ENCODE measurements at places on chromosomes 16 and 17. TPM values are rescaled to one million over a fixed set of nuclear protein-coding genes. Genes with fewer than 3 reads are reported as not detected.

PDXDC1 gene
- total RNA-seq: 53.4 TPM

- peaks cover 62% of the 10 kb centered on the region for H3K4me1 ChIP-seq
- H3K36me3 ChIP-seq: peaks cover 51% of the 10 kb centered on the region
- peak overlapping the region; percentile 23 for H3K4me3 ChIP-seq
- H3K27me3 ChIP-seq: no peaks in the 10 kb centered on the region
- DNase-seq: peak; percentile 48
- H3K27ac ChIP-seq: peak overlapping the region; percentile 72
Measured at GRCh38 chr17:82267575-82268379, 5.7 kb downstream of the CSNK1D start.

C17orf50 gene
- not detected for total RNA-seq

DNA sequence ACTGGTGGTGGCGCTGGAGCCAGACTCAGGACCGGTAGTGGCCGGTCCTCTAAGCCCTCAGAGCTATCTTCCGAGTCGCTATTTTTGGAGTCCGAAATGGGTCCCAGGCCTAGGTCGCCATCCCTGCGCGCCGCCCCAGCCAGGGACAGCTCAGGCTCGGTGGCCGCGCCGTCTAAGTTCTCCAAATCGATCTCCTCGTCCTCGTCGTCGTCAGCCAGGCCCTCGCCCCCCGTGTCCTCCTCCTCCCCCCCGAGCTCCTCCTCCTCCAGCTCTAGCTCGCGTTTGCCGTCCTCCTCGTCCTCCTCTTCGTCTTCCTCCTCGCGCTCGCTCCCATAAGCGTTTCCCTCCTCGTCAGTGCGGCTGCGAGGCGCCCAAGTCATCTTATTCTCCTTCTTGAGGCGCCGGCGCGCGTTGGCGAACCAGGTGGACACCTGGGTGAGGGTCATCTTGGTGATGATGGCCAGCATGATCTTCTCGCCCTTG is 1.6 kb downstream of the IRX3 start:
- peaks cover 87% of the 10 kb centered on the region for H3K27me3 ChIP-seq
- DNase-seq: no peak
- H3K27ac ChIP-seq: no peak overlapping the region
- H3K4me3 ChIP-seq: peak overlapping the region; percentile 7
- H3K4me1 ChIP-seq: peaks cover 23% of the 10 kb centered on the region
- peaks cover 1% of the 10 kb centered on the region for H3K36me3 ChIP-seq

- no peak for DNase-seq
- H3K27ac ChIP-seq: peak overlapping the region; percentile 56
- no peaks in the 10 kb centered on the region for H3K27me3 ChIP-seq
Measured at GRCh38 chr16:17345043-17345442, 125.7 kb downstream of the XYLT1 start.

- peak; percentile 14 for DNase-seq
- H3K4me1 ChIP-seq: no peaks in the 10 kb centered on the region
- no peak overlapping the region for H3K27ac ChIP-seq
- no peaks in the 10 kb centered on the region for H3K36me3 ChIP-seq
- H3K27me3 ChIP-seq: peaks cover 5% of the 10 kb centered on the region
Measured at GRCh38 chr16:88320947-88321634, 61.7 kb upstream of the ZNF469 start.

TEKT5 gene
- total RNA-seq: not detected

GRCh38 chr17:64107500-64108236 is 22.3 kb downstream of the ERN1 start:
- no peaks in the 10 kb centered on the region for H3K27me3 ChIP-seq
- no peak overlapping the region for H3K4me3 ChIP-seq
- H3K36me3 ChIP-seq: no peaks in the 10 kb centered on the region
- H3K4me1 ChIP-seq: peaks cover 22% of the 10 kb centered on the region
- DNase-seq: no peak

DNA sequence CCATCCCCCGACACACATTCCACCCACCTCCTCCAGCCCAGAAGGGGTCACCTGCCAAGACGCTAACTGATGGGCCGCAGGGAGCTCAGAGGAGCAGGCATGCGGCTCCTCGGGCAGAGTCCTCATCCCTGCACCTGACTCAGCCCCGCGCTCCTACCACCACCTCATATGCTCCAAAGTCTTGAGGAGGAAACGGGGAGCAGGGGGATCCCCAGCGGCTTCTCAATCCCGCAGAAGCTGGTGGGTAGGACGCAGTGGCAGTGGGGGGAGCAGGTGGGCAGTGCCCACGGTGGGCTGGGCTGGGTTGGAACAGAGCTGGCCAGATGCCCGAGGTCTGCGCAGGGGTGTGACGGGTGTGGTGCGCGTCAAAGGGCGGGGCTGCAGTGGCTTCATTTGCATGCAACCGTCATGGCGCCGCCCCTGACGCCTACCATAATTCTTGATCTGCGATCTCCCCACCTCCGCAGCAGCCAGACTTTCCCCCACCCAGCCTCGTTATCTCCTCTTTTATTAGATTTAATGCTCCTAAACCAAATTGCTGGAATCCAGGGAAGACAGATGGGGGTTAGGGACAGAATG is 39.0 kb upstream of the EMP2 start:
- no peaks in the 10 kb centered on the region for H3K36me3 ChIP-seq
- H3K4me1 ChIP-seq: peaks cover 3% of the 10 kb centered on the region
- H3K27me3 ChIP-seq: peaks cover 25% of the 10 kb centered on the region
- no peak overlapping the region for H3K27ac ChIP-seq
- no peak overlapping the region for H3K4me3 ChIP-seq

- peaks cover 44% of the 10 kb centered on the region for H3K36me3 ChIP-seq
- H3K4me3 ChIP-seq: peak overlapping the region; percentile 95
- no peak for DNase-seq
- peak overlapping the region; percentile 64 for H3K27ac ChIP-seq
- no peaks in the 10 kb centered on the region for H3K27me3 ChIP-seq
Measured at GRCh38 chr17:6642592-6642991, 1.7 kb downstream of the TXNDC17 start.

DNA sequence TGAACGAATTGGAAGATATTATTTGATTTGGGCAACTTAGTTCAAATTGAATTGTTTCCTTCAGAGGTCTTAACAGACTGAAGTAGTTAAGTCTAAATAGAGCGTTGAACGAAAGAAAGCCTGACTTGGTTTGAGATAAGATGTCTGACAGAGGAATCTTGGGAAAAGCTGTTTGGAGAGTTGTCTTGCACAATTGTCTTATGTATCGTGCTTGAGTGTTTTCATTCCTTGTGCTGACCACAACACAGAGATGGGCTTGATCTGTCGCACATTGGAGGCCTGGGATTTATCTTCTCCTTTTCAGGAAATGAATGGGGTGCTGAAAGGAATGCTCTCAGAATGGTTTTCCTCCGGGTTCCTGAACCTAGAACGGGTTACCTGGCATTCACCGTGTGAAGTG is 7.8 kb downstream of the MLYCD start:
- H3K27ac ChIP-seq: no peak overlapping the region
- H3K27me3 ChIP-seq: no peaks in the 10 kb centered on the region
- peaks cover 10% of the 10 kb centered on the region for H3K4me1 ChIP-seq
- H3K36me3 ChIP-seq: peaks cover 4% of the 10 kb centered on the region

DNA sequence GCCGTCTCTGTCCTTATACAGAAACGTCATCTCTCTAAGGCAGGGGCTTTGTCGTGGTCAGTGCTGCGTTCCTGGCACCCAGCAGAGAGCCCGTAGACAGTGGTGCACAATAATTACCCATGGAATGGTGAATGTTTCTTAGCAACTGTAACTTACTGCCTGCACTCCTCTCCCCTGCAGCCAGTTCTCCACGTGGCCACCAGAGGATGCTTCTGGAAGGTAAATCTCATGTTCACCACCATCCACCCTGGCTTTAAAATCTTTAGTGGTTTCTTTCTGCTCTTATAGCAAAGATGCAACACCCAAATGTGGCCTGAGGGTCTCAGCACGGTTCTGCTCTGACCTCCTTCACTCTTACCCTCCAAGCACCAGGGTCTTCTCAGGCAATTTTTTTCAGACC is 150.8 kb downstream of the GRIN2A start:
- no peak for DNase-seq
- H3K4me1 ChIP-seq: no peaks in the 10 kb centered on the region
- H3K27ac ChIP-seq: no peak overlapping the region
- H3K27me3 ChIP-seq: no peaks in the 10 kb centered on the region
- no peak overlapping the region for H3K4me3 ChIP-seq
- no peaks in the 10 kb centered on the region for H3K36me3 ChIP-seq

- H3K4me1 ChIP-seq: peaks cover 5% of the 10 kb centered on the region
- no peak overlapping the region for H3K4me3 ChIP-seq
- H3K27me3 ChIP-seq: peaks cover 23% of the 10 kb centered on the region
- no peaks in the 10 kb centered on the region for H3K36me3 ChIP-seq
Measured at GRCh38 chr17:49031965-49032928, 35.1 kb downstream of the IGF2BP1 start.

GRCh38 chr16:88969361-88969831 is 7.6 kb downstream of the CBFA2T3 start:
- H3K4me1 ChIP-seq: peaks cover 3% of the 10 kb centered on the region
- no peaks in the 10 kb centered on the region for H3K36me3 ChIP-seq
- no peak overlapping the region for H3K4me3 ChIP-seq
- H3K27me3 ChIP-seq: peaks cover 9% of the 10 kb centered on the region
- DNase-seq: no peak
- H3K27ac ChIP-seq: no peak overlapping the region

TMC8 gene
- total RNA-seq: 136 TPM

GRCh38 chr17:2146132-2146871 is 91.4 kb downstream of the HIC1 start:
- H3K27ac ChIP-seq: no peak overlapping the region
- no peak for DNase-seq
- peaks cover 13% of the 10 kb centered on the region for H3K36me3 ChIP-seq
- no peaks in the 10 kb centered on the region for H3K27me3 ChIP-seq

CES1 gene
- not detected for total RNA-seq

- no peak for DNase-seq
- H3K27ac ChIP-seq: no peak overlapping the region
- peak overlapping the region; percentile 83 for H3K4me3 ChIP-seq
- H3K4me1 ChIP-seq: peaks cover 3% of the 10 kb centered on the region
- H3K36me3 ChIP-seq: peaks cover 5% of the 10 kb centered on the region
- H3K27me3 ChIP-seq: no peaks in the 10 kb centered on the region
Measured at GRCh38 chr17:81909966-81910839, 996 bp downstream of the PCYT2 start.

DNA sequence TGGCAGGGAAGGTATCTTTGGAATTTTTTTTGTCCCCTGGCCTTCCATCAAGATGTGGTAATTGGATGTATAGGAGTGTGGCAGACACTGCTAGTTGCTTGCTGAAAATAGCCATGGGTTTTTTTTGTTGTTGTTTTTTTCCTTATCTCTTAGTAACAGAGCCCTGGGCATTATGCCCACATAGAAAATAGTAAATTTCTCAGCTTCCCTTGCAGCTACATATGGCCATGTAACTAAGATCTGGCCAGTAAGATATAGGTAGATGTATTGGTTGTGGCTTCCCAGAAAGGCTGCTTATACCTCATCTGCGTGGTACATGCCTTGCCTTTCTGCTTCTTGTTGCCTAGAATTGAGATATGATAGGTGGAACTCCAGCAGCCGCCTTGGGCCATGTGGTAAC is 349.9 kb downstream of the CPPED1 start:
- H3K4me3 ChIP-seq: no peak overlapping the region
- H3K27me3 ChIP-seq: no peaks in the 10 kb centered on the region
- H3K36me3 ChIP-seq: peaks cover 15% of the 10 kb centered on the region
- no peak for DNase-seq
- peaks cover 16% of the 10 kb centered on the region for H3K4me1 ChIP-seq

PRCD gene
- total RNA-seq: 0.36 TPM

DNA sequence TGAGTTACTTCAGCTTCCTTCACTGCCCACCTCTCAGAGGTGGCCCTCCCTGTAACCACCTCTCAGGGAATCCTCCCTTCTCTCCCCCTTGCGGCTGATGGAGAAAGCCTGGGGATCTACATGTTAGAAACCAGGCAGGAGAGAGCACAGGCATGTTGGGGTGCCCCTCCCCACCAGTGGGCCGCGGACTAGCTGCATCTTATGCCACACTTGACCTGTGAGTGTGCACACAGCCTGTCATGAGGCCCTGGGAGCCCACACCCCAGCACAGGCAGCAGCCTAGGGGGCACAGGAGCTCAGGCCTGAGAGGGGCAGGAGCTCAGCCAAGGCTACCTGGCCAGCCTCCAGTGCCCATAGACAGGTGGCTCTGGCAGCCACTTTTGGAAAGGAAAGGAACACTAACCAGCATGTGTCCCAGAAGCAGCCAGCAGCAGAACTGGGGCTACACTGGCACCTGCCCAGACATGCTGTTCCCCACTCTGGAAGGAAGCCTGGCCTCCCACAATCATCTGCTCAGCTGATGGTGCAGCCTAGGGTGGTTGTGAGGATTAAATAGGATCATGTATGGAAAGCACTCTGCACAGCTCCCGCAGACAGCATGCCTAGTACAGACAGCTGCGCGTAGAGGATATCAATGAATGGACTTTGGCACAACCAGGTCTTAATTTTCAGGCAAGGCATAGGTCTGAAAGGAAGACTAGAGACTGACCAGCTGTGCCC is 60.5 kb downstream of the TMEM132E start:
- no peaks in the 10 kb centered on the region for H3K36me3 ChIP-seq
- no peak for DNase-seq
- peaks cover 11% of the 10 kb centered on the region for H3K27me3 ChIP-seq
- H3K27ac ChIP-seq: no peak overlapping the region
- H3K4me1 ChIP-seq: peaks cover 7% of the 10 kb centered on the region
- H3K4me3 ChIP-seq: no peak overlapping the region

- no peak for DNase-seq
- H3K36me3 ChIP-seq: peaks cover 5% of the 10 kb centered on the region
- H3K4me3 ChIP-seq: no peak overlapping the region
- H3K27me3 ChIP-seq: no peaks in the 10 kb centered on the region
Measured at GRCh38 chr16:57562066-57562465, 19.6 kb downstream of the ADGRG5 start.

DNA sequence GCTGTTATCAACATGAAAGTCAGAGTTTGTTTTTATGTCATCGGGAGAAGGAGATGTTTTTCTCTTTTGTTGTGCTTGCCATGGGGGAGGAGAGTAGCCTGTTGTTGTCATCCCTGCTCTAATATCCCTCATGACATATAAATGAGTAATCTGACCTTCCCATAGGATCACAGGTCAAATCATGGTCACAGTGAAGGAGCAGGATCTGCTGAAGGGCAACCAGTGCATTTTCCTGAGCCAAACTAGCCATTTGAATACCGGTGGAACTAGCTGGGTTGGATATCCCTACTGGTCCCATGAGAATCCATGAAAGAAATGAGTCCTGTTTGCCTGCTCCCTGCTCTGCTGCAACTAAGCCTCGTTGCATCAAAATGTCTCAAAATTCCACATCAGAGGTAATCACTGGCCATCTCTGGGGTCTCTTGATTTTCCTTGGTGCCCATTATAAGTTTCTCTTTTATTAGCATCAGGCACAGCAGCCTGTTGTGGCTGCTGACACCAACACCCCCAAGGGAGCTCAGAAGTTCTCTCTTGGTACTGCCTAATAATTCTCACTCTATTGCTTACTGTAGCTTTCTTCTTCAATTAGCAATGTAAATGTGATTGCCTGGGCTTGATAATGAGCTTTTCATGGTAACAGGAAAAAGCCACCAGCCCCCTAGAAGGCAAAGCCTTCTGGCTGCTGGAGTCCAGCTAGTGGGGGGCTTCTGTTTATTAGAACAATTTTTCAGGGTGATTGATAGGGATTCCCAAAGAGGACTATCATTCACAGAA is 211.4 kb upstream of the ERCC4 start:
- no peaks in the 10 kb centered on the region for H3K4me1 ChIP-seq
- no peaks in the 10 kb centered on the region for H3K36me3 ChIP-seq
- DNase-seq: no peak
- H3K27me3 ChIP-seq: no peaks in the 10 kb centered on the region
- H3K4me3 ChIP-seq: no peak overlapping the region
- no peak overlapping the region for H3K27ac ChIP-seq
